ENCODE measurements at places on chromosomes 4 and X.
A peak's percentile ranks its signal among the peaks of the same experiment; 100 is the strongest.

GRCh38 chr4:183636923-183637322 lies 22.1 kb downstream of the RWDD4 start:
- DNase-seq = no peak

DNA sequence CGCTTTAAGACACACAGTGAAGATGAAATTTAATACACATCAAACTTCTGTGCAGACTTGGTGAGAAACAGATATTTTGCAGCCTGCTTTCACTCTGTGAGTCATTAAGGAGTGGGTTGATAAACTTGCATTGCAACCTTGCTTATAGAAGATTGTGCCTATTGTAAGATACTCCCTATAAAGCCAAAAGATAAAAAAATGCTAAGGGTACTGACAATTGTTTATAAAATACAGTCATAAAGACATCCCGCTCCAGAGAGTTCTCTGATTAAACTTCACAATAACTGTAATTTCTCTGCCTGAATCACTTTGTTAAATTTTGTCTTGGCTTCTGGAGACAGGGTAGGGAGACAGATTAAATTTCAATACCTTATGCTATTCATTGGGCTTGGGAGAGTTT lies 49.1 kb downstream of the GALNT7 start:
- peak; percentile 75 for DNase-seq

DNA sequence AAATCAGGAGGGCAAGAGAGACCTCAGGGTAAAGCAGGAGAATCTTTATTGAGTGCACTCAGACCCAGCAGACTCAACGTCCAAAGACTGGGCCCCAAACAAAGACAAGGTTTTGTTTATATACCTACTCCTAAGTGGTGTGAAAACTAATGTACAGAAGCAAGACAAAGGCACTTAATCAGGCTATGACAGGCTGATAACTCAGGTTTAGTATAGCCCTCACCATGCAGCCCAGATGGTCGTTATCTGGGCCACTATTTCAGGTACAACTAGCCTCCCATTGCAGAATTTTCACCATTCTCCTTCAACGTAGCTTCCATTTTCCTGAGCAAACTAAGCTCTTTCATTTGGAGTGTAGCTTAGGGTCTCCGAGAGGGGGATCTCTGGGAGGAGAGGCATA lies 36.9 kb downstream of the SULT1E1 start:
- no peak for DNase-seq

DNA sequence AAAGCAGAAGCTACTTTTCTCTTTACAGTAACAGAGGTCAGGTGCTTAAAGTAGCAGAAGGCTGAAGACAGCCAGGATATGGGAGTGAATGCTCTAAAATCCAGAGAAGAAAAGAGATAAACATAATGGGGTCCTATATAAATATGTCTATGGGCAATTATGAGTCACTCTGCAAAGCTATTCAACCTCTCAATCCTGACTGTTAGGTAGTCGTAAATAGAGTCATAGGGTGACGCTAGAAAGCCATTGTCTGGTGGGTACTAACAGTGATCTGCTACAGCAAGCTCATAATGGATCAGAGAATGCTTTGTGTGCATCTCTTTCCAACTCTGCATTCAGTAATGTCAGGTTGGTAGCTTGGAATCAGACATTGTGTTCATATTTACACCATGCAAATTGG lies 53.5 kb upstream of the PDE5A start:
- no peak for DNase-seq

DNA sequence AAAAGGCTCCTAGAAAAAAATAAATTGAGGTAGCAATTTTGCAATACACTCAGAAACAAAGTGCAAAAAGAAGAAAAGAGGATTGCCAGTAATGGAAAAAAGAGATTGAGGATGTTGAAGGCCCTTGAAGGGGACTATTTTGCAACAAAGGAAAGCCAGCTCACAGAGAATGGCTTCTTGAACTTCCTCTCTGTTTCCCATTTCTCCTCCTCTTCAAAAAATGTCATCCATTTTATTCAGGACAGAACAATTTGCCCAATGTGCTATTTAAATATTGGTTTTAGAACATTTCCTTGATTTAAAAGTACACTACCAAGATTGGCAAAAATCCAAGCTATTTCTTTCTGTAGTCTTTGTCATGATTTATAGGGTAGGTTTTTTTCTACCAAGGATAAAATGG lies 60.2 kb downstream of the GASK1B start:
- DNase-seq = peak; percentile 3

GRCh38 chrX:14843666-14844065 lies 29.2 kb downstream of the FANCB start:
- DNase-seq = no peak

DNA sequence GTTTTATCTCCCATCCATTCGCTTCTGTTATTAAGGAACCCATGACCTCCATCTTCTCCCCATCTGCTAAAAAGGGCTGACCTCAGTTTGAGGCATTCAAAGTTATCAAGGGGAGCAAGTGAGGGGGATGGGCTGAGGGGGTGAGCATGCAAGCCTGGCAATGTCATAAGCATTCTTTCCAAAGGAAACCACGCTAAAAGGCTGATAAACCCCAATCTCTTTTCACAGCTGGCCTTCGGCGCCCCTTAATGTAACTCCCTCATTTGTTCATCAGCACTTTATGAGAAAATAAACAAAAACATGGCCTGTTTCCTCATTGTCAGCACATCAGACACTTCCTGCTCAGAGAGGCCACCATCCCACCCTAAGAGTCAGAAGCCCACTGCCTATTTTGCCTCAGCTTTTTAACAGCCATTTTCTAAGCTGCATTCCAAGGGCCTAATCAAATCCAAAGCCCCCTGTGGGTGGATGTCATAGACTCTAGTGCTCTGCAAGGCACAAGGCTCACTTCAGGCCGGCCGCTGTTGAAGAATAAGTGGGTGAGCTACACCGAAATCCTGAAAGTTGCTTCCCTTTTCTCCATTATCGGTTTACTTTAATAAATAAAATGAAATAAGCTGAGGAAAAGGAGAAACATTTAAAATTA lies 92.0 kb upstream of the SRD5A3 start:
- DNase-seq = peak; percentile 42
